MCF 10A (cell line): ENCODE measurements at places on chromosomes 3 and 15. TPM values are rescaled to one million over a fixed set of nuclear protein-coding genes. Genes with fewer than 3 reads are reported as not detected.

- peak; percentile 95 for DNase-seq
Measured at GRCh38 chr15:89068325-89068784, 19.9 kb upstream of the ABHD2 start.

- DNase-seq, result no peak
Measured at GRCh38 chr3:185764163-185764979, 60.5 kb downstream of the IGF2BP2 start.

- DNase-seq, result no peak
Measured at GRCh38 chr15:98268163-98268562, 307.7 kb downstream of the ARRDC4 start.

DNA sequence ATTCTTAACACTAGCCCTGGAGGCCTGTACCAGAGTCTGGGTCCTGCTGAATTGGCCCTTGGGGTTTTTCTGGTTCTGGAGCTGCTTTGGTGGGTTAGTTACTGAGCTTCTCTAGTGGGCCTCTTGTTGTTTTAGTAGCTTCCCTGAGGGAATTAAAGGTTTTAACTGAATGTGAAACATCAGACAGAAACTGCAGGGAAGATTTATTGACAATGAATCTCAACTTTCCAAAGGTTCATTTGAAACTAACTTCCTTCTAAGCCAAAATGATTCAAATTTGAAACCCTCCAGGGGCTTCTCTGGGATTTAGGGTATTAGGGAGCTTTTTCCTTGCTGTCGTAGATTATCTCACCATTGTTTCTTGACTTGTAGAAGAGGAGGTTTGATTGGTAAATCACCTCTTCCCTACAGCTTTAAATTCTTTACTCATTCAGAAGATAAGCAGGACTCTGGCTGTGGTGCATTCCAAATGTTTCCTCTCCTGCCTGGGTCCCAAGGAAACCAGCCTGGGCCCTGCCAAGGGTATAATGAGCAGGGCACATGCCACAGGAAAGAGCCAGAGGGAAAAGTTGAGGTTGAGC lies 71.0 kb downstream of the TP63 start:
- DNase-seq, result no peak

GRCh38 chr3:42936157-42936981 lies 30.4 kb downstream of the ZNF662 start:
- DNase-seq, result no peak

DNA sequence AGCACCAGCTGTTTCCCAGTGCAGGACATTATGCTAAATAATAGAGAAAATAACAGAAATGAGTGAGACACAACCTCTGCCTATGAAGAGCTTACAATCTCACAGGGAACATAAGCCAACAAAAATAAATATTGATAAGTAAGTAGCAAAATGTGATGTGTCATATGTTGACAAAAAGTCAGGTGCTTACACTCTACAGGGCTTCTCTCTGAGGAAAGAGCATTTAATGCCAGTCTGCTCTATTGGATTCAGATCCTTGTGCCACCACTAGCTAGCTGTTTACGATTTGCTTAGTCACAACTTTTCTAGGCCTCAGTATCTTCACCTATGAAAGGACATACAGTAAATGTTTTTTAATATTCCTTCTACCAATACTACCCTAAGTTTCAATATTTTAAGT lies 500.9 kb upstream of the NAALADL2 start:
- no peak for DNase-seq

DNA sequence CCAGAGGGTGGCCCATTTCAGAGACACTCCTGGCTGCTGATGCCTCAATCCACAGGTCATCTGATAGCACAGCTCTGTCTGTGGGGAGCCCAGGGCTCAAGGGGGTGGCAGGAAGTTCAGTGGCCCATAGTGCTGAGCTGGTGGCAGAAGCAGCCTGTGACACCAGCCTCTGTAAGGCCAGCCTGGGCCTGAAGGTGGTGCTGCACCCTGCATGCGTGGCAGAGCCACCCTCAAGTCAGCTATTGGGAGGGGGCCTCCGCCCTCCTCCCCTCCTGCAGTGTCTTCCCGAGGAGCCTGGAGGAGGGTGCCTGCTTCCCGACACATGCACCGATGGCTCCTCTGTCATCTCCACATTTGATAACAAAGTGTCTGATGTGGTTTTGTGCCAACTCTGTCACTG lies 3.0 kb downstream of the PLA1A start:
- DNase-seq, result peak; percentile 6

The ADPRH gene
- total RNA-seq, result not detected in 2 replicates

The LRIG1 gene
- 15.2 and 17.2 TPM in 2 replicates for total RNA-seq

The WDR93 gene
- 0.33 and 0.47 TPM in 2 replicates for total RNA-seq

The C3orf62 gene
- total RNA-seq, result 8.1 and 9.4 TPM in 2 replicates

The KCNH8 gene
- 0.07 TPM in 1 of 2 replicates, not detected in the other for total RNA-seq
